Activated CD8-positive, alpha-beta memory T cell treated with anti-CD3 and anti-CD28 coated beads for 36 hours (primary cell): ENCODE measurements at places on chromosomes 16 and 17. TPM values are rescaled to one million over a fixed set of nuclear protein-coding genes. Genes with fewer than 3 reads are reported as not detected.

Gene RASD1
- total RNA-seq = 0.42 TPM

Gene ASIC2
- total RNA-seq = not detected

Gene PITPNM3
- 0.59 TPM for total RNA-seq

Gene CD300LB
- total RNA-seq = not detected

Gene ZNF500
- 10.0 TPM for total RNA-seq

Gene CDH3
- total RNA-seq = not detected

Gene CFAP97D1
- not detected for total RNA-seq

Gene EIF5A
- total RNA-seq = 1,619 TPM

Gene TBC1D26
- total RNA-seq = 0.46 TPM

Gene KRTAP4-9
- total RNA-seq = not detected

Gene PRAC1
- total RNA-seq = not detected

Gene MARVELD3
- not detected for total RNA-seq

Gene CASKIN1
- total RNA-seq = 0.70 TPM
